GF-D8 (cell line): ENCODE measurements at places on chromosomes 5 and 9.

GRCh38 chr5:140881889-140882590 lies at the start of gene PCDHA13:
Gene PCDHA13, plus strand, starts transcription at chr5:140882124. Its CDS starts 145 bp downstream, at chr5:140882269.
- no peak for DNase-seq

GRCh38 chr9:70971723-70972122 lies 149.7 kb downstream of the TRPM3 start:
- DNase-seq, result no peak

GRCh38 chr9:35675732-35676392 lies 2.1 kb downstream of the CA9 start:
- no peak for DNase-seq

- DNase-seq, result no peak
Measured at GRCh38 chr9:98774746-98775145, 21.6 kb downstream of the ANKS6 start.

- DNase-seq, result no peak
Measured at GRCh38 chr5:135319928-135320606, 79.0 kb downstream of the MACROH2A1 start.

DNA sequence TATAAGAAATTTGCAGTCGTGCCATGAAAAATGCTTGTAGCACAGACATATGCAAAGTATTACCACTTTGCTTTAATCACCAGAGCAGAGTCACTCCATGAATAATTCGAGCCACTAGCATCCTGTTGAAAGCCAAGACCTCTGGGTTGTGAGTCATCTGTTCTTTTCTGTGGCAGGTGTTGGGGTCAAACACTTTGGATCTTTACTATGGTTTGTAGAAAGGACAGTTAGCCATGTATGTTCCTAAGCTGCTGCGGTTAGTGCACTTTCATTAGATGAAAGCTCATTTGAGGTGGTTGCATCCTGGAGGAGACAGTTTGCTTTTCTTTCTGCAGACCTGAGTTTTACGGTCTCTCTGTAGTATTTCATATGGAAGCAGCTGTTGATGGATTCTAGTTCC lies 223.7 kb downstream of the DMRT2 start:
- DNase-seq, result no peak

DNA sequence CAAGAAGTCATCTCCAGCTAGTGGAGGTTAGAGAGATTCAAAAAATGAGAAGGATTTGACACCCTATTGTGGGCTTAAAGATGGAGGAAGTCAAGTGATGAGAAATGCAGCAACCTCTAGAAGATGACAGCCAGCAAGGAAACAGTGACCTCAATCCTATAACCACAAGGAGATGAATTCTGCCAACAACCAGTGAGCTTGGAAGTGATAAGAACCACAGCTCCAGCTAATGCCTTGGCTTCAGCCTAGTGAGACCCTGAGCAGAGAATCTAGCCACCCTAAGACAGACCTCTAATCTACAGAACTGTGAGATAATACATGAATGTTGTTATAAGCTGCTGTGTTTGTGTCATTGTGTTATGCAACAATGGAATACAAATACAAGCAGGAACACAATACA lies 262.4 kb downstream of the GRIA1 start:
- no peak for DNase-seq

- DNase-seq, result no peak
Measured at GRCh38 chr9:107465467-107466451, 23.8 kb downstream of the KLF4 start.

DNA sequence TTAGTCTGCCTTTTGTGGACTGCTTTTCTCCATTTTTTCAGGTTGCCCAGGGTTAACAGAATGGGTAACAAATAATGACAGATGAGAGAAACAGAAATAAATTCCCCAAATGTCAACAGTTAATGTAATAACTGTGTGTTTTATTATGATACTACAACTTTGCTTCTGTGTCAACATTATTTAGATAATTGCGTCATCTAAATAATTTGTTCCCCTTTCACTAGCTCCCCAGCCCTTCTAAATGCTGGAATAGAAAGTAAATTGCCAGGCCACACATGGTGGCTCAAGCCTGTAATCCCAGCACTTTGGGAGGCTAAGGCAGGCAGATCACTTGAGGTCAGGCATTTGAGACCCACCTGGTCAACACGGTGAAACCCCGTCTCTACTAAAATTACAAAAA lies 53.5 kb downstream of the RNF38 start:
- DNase-seq, result no peak

DNA sequence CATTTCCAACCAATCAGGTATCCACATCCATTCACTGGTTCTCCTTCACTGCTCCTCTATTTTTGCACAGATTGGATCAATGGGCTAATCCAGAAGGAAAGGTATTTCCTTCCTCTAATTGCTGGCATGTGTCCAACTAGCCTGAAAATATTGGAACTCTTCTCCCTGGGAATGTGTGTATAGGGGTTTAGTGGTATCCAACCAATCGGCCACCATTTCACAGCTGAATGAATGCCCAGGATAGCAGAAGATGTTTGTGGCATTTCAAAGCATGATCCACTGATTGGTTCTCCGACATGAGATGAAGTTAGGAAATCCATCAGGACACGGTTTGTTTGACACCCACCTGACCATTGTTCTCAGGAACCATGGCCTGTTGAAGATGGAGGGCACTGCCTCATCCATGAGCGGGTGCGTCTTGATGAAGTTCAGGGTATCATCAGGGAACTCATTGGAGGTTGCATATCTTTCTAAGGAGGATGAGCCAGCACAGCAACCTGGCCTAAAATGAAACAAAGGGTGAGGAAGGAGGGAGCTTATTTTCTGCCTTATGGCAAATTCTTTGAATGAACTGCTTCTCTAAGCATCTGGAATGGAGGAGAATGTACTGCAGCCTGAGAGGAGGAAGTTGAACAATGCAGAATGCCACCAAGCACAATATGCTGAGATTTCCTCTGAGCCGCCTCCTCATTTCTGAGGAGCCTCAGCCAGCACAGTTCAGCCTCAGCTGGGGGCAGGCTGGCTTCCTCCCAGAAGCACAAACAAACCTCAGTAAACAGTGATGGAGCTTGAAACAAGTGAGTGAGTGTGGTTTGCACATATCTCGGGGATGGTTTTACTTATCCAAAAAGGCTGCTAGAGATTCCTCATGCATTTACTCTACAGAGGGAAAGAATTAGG lies 94.6 kb downstream of the SEMA6A start:
- no peak for DNase-seq

- no peak for DNase-seq
Measured at GRCh38 chr5:38347896-38348295, 89.5 kb downstream of the EGFLAM start.

GRCh38 chr5:112634166-112634565 lies 103.5 kb upstream of the APC start:
- no peak for DNase-seq

DNA sequence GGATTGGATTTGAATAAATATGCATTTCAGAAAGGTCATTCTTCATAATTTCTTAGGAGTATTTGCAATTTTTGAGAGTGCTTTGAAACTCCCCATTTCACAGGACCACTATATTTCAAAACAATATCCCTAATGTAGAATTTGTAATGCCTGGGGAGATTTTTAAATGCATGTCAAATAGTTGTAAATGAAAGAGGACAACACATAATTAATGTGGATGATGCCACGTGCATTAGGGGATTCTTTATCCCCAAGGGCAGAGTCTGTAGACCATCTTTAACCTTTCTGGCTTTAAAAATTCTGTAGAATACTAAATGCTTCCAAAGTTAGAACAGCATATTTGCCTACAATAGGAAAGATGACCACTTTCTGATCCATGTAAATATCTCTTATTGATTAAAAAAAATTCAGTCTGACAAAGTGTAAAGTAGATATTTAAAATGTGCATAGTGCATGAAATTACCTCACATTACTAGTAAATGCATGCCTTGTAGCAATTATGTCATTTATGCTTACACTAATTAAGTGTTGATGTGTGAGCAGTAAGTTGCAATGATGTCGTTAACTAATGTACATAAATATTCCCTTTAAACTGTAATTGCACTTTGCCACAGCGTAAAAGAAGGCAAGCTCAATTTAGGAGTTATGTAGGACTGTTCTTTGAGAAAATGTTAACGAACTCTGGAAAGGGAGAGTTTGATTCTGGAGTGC lies 416.1 kb downstream of the PSAT1 start:
- DNase-seq, result no peak

DNA sequence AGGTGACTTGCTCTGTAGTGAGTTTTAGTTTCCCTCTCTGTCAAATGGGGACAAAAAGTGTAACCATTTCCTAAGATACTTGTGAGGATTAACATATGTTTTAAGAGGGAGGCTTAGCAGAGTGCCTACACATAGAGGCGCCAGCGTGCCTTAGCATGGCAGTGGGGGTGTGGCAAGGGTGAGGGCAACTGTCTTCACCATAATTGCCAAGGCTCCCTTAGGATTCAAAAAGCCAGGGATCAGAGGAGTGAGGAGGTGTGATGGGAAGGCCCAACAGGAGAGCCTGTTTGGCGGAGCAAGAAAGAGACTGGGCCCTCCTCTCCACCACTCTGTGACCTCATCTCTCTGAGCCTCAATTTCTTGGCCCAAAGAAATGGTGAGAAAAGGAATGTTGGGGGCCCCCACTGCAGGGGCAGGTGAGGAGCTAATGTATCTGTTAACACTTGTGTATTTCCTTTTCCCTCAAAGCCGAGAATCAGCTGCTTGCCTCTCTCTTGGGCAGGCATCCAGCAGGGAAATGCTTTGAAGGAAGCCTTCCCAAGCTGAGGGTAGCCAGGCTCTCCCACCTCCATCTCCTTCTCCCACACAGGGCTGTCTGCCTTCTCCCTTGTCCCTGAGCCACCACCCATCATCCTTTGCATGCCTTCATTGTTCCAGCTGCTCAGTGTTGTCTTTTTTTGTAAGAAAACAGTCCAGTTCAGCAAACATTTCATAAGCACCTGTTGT lies 76.0 kb downstream of the DAB2IP start:
- no peak for DNase-seq
